ENCODE measurements at places on chromosomes 12 and 14.

DNA sequence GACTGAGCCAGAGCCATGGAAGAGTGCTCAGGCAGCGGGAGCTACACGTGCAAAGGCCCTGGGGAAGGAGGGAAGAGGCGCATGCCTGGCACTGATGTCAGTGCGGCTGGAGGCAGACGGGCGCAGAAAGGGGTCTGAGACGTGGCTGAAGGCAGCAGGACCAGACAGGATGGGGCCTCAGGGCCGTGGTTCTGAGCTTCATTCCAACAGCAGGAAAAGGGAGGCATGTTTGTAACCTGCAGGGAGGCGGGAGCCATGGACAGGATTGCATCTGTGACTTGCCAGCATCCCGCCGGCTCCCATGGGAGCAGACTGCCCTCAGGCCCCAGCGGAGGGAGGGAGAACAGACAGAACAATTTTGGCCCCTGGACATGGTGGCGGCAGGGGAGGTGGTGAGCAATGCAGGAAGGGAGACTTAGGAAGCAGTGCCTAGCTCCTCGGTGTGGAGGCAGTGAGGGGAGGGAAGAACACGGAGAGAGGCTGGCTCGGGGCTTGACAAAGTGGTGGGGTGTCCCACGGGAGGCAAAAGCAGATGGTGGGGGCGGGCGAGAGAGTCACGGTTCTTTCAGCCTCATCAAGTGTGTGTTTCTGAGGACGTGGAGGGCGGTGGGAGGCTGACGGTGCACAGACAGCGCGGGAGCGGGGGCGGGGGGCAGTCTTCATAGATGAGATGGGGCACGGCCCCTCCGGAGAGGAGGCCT lies 33.3 kb upstream of the INF2 start:
- no peak for DNase-seq

- no peak for DNase-seq
Measured at GRCh38 chr14:52545584-52546317, 6.6 kb downstream of the TXNDC16 start.

DNA sequence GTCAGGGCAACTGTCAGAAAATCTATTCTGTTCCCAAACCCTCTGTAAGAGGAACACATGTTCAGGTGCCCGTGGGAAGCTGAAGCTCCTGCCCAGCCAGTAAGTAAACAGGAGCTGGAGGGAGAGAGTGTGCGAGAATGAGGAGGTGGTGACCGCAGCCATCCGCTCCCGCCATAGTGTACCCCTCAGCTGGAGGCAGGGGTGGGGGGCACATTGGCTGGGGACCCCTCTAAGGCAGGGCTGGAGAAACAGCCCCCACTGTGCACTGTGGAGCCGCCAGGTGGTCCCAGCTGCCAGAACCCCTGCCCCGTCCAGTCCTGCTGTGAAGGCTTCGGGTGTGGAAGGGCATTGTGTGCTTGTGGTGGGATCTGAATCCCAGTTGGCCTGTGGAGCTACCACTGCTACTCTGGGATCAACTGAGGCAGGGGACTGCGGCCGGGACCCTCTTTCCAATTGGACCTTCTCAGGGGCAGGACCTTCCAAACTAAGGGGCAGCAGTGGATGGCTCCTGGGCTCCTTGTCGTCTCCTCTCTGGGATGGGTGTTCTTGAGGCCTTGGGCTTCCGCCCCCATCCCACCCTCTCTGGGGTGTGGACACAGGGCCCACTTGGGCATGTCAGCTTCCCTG lies 59.6 kb downstream of the TSPAN9 start:
- no peak for DNase-seq

DNA sequence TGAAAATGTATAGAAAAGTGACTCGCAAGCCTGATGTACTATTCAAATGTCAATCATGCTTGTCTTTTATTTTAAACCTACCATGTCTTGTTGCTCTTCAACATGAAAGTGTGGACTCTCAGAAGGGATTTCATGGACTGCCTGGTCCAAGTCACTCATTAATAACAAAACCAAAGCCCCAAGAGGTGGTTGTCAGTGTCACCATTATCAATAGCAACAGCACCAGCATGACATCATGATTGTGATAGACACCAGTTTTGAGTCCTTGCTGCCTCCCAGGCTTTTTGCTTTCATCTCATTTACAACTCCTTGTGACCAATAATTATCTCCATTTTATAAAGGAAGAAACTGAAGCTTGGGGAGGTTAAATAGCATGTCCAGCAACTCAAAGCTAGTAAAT lies 112.0 kb upstream of the TMPO start:
- DNase-seq: no peak

GRCh38 chr12:42564556-42564955 lies 25.0 kb downstream of the PRICKLE1 start:
- no peak for DNase-seq

GRCh38 chr12:1107669-1108068 lies 116.6 kb downstream of the ERC1 start:
- DNase-seq: no peak

GRCh38 chr14:74038020-74038859 lies 19.1 kb downstream of the BBOF1 start:
- DNase-seq: peak; percentile 56

GRCh38 chr12:106358396-106359241 lies 1.1 kb downstream of the POLR3B start:
- no peak for DNase-seq

GRCh38 chr12:128853600-128854197 lies 421 bp downstream of the GLT1D1 start:
- DNase-seq: no peak

Measured in SK-N-DZ (cell line).